ENCODE measurements at places on chromosomes 5 and 9.

GRCh38 chr9:133773889-133774655 is 35.9 kb upstream of the SARDH start:
- DNase-seq, result no peak

DNA sequence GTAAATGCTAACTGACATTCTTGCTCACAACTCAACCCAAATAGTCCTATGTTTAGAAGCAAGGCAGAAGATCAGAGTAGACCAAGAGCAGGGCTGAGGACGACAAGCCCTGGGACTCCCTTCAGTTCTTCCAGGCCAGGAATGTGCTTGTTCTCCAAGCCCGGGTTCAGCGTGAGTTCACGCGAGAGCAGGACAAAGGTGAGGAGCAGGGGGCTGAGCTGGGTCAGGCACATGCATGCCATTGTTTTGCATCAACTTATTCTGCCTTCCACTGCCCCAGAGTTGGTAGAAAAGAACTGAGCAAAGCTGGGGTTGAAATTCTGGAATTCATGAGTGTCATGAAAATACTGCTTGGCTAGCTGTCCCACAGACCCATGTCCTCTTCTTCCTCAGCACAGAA is 206.5 kb downstream of the PAX5 start:
- no peak for DNase-seq

- no peak for DNase-seq
These were observed 103.6 kb downstream of the C9orf152 start for GRCh38 chr9:110104261-110104809.

DNA sequence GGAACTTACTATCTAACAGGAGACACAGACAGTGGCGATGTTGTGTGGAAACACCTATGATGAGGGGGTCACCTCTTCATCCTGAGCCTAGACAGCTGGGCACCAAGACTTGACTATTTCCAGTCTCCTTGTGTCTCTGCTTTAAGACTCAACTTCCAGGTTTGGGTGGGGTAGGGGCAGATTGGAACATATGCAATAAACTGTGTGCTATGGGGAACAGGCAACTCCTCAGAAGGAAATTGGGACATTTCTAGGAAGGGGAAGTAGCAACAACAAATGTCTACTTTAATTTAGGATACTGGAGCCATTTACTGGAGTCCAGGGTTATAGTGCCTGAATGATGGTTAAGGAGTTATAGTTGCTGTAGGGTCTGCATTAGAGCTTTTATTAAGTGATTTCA is 57.3 kb downstream of the FGF18 start:
- DNase-seq, result no peak

- no peak for DNase-seq
These were observed 143.4 kb downstream of the CD180 start for GRCh38 chr5:67053229-67053628.
